ENCODE measurements at places on chromosomes 12 and 14.

GRCh38 chr12:22321018-22321605 is 13.4 kb downstream of the ST8SIA1 start:
- no peaks in the 10 kb centered on the region for H3K27me3 ChIP-seq
- no peaks in the 10 kb centered on the region for H3K4me1 ChIP-seq
- no peaks in the 10 kb centered on the region for H3K36me3 ChIP-seq
- DNase-seq = no peak

DNA sequence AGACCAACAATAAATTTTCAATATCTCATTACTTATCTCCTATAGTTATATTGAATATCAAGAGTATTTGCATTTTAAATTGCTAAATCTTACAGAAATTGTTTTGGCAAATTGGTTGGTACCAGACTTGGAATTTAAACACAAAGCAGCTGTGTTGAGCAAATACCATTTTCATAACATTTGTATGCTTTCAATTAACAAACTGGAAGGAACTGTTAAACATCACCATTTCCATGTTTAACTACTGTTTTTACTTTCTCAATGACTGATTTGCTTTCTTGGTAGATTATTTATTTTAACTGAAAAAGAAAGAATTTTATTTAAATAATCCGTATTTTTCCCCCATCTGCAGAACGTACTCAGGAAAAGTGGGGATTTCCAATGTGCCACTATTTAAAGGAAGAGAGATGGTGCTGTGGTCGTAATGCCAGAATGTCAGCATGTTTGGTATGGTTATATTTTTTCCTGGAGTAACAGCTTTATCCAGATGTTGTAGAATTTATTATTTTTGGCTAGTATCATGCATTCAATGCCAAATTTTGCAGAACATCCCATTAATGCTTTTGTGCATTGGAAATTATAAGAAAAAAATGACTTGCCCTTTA is 72.3 kb downstream of the METTL25 start:
- H3K36me3 ChIP-seq = no peaks in the 10 kb centered on the region
- H3K4me3 ChIP-seq = no peak overlapping the region
- no peak overlapping the region for H3K27ac ChIP-seq
- no peak for DNase-seq
- no peaks in the 10 kb centered on the region for H3K27me3 ChIP-seq
- H3K4me1 ChIP-seq = no peaks in the 10 kb centered on the region

DNA sequence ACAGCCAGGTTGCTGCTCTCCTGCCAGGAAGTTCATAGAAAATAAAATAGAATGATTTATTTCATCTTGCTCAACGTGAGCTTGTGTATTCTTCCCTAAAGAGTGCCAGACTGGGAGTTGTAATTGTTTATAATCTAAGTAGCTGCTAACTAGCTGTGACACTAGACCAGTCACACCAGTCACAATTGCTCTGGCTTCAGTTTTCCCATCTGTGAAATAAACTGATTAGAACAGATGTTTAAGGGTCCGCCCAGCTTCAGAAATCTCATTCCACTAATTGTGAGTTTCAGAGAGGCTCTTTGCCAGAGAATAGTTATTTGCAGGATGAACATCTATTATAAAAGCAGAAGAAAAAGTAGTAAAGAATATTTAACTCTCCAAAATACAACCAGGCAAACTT is 55.6 kb upstream of the ZDHHC17 start:
- H3K4me3 ChIP-seq = no peak overlapping the region
- no peaks in the 10 kb centered on the region for H3K36me3 ChIP-seq
- no peaks in the 10 kb centered on the region for H3K27me3 ChIP-seq
- no peak for DNase-seq
- H3K4me1 ChIP-seq = no peaks in the 10 kb centered on the region

GRCh38 chr14:78644824-78645559 is 474.8 kb downstream of the NRXN3 start:
- no peaks in the 10 kb centered on the region for H3K27me3 ChIP-seq
- H3K36me3 ChIP-seq = no peaks in the 10 kb centered on the region
- H3K4me3 ChIP-seq = no peak overlapping the region
- DNase-seq = no peak

- H3K27me3 ChIP-seq = no peaks in the 10 kb centered on the region
- H3K36me3 ChIP-seq = no peaks in the 10 kb centered on the region
- DNase-seq = no peak
- no peak overlapping the region for H3K27ac ChIP-seq
Observed at GRCh38 chr14:93076755-93077154, 39.0 kb downstream of the ITPK1 start.

- no peaks in the 10 kb centered on the region for H3K36me3 ChIP-seq
- H3K4me1 ChIP-seq = no peaks in the 10 kb centered on the region
- no peak for DNase-seq
- no peaks in the 10 kb centered on the region for H3K27me3 ChIP-seq
- H3K27ac ChIP-seq = no peak overlapping the region
- H3K4me3 ChIP-seq = no peak overlapping the region
Observed at GRCh38 chr14:95061317-95062093, 95.8 kb downstream of the DICER1 start.

- H3K27me3 ChIP-seq = no peaks in the 10 kb centered on the region
- H3K36me3 ChIP-seq = no peaks in the 10 kb centered on the region
- H3K4me1 ChIP-seq = no peaks in the 10 kb centered on the region
- DNase-seq = no peak
- H3K27ac ChIP-seq = no peak overlapping the region
Observed at GRCh38 chr14:53368066-53368465, 214.9 kb upstream of the DDHD1 start.

DNA sequence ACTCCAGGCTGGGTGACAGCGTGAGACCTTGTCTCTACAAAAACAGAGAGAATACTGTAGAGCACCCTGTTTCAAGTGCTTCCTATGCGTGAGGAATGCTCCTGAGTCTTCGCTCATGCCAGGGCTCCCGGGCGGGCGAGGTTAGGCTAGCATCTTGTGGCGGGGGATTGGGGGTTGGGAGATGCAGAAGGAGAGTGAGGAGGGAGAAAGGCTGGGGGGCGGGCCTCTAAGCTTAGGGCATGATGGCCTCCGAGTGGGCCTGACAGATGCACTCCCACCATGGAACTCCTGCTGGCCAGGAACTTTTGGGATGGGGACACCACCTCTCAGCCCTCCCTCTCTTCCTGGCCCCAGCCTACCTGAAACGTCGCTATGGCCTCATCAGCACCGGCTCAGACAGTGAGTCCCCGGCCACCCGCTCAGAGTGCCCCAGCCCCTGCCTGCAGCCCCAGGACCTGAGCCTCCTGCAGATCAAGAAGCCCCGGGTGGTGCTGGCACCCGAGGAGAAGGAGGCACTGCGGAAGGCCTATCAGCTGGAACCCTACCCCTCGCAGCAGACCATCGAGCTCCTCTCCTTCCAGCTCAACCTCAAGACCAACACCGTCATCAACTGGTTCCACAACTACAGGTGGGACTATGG is 27.3 kb downstream of the PHETA1 start:
- no peaks in the 10 kb centered on the region for H3K4me1 ChIP-seq
- H3K4me3 ChIP-seq = no peak overlapping the region
- no peaks in the 10 kb centered on the region for H3K27me3 ChIP-seq
- no peaks in the 10 kb centered on the region for H3K36me3 ChIP-seq
- no peak for DNase-seq

GRCh38 chr12:80862531-80862930 is 75.2 kb downstream of the LIN7A start:
- H3K4me3 ChIP-seq = no peak overlapping the region
- no peak for DNase-seq
- H3K36me3 ChIP-seq = no peaks in the 10 kb centered on the region

All from Panc1 (cell line).